ENCODE measurements at places on chromosomes 5 and 9.
A peak's percentile ranks its signal among the peaks of the same experiment; 100 is the strongest.

DNA sequence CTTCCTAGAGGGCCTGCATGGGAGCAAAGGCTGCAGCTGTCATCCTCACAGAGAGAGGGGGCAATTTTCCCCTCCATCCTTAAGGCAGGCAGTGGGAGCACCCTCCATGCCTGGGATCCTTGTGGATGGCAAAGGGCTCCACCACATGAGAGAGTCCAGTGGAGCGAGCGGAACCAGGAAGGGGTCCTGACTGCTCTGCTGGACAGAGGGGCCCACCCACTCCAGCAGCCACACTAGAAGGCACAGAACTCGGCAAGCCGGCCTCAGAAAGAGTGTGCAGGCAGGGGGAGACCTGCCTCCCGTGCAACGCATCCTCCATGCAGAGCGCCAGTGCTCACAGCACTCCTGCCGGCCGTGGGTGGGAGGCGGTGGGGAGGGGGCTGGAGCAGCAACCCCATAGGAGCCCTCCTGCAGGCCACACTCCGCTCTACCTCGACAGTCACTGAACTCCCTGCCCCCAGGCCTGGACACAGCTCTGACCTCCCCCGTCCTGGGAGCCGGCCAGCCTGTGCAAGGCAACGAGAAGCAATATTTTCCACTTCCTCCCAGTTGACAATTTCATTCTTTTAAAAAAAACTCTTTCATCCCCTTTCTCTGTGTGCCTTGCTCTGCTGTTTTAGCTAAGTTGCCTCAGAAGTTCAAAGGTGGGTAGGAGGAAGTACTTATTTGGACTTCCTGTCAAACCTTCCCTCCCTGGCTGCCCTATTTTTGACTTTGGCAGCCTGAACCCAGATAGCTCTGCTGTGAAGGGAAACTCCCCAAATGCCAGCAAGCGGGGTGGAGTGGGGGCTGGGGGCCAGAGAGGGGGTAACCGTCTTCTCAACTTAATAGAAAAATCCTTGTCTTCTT lies 5.3 kb upstream of the LCP2 start:
- peak; percentile 66 for DNase-seq

- DNase-seq, result no peak
These were observed 85.8 kb upstream of the TAS2R1 start for GRCh38 chr5:9715891-9716335.

DNA sequence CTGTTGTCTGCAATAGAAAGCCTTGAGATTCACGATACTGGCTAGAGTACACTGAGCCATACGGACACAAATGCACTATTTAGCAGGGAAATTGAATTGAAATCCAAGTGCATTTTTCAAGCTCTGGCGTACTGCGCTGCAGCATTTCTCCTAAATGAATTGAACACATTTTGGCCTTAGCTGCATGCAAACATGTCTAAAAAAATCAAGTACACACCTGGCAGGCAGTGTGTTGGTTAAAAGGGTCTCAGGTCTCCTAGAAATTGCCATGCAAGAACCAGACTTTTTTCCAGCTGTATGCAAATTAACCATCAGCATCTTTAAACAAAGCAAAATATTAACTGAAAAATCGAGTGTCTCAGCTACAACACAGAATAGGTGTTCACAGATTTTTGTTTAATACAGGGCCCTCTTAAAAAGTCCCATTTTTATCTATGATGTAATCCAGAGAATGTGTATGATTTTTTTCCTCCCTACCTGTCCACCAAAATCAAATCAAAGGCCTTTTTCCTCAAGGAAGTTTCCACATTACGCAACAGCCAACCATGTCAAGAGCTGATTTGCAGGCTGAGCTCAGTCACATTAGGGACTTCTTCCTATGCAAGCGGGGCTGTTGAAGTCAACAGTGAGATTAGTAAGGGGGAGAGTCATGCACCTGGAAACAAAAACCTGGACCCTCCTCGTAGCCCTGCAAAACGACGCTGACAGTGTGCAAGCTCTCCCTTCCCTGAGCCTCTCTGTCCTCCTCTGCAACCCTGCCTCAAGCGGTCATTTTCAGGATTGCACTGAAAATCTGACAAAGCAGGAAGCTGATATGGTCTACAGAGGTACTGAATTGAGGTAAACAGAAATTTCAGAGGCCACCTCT lies 14.1 kb upstream of the SFXN1 start:
- peak; percentile 82 for DNase-seq

DNA sequence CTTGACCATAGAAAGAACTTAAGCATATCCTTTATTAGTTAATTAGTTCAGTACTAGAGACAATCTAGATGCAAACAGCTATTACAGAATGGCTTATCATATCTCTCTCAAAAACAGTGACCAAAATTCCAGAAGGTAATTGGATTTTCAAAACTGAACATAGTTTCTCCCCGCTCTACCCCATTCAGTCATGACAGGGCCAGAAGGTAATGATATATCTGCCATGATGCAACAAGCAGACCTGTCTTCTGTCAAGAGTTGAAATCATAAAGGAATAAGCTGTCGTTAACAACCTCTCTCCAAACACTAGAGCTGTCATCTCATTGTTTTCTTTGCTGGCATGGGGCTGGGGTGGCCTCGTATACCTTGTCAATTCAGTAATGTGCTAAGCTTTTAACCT lies 200.5 kb upstream of the POU5F2 start:
- no peak for DNase-seq

DNA sequence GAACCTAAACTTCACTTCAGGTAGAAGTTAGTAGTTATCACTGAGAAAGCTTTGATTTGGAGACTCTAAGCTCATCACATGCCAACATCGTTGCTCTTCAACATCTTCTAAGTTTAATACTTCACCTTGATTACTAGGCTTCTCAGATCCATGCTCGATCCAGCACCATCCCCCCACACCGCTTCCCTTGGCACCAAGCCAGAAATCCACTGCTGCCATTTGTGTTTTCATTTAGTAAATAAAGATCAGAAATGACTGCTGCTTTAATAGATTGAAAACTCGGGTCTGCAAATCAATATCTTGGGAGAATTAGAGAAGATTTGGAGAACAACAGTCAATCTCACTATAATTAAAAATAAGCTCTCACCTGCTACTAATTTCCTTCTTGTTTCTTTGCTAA lies 214.7 kb upstream of the NR4A3 start:
- DNase-seq, result no peak

DNA sequence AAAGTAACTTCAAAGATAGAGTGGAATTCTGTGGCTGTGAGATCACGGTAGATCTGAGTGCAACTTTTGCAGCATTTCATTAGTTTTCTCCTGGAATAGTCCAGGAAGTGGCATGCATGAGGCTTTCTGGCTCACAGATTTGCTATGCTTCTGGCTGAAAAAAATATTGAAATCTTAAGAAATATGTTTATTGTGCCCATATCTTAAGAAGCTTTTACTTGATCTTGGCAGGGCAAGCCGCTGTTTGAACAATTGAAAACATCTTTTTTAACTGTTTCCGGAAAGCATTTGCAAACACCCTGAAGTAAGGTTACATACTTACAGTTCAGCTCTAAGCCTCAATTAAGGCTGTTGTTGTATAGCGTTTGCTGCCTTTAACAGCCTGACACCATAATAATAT lies 135.7 kb upstream of the GDNF start:
- DNase-seq, result no peak

GRCh38 chr5:159017786-159018185 lies 81.9 kb downstream of the EBF1 start:
- no peak for DNase-seq

Data from activated CD4-positive, alpha-beta T cell treated with anti-CD3 and anti-CD28 coated beads for 48 hours (primary cell).